ENCODE measurements at places on chromosomes 16 and 17.

DNA sequence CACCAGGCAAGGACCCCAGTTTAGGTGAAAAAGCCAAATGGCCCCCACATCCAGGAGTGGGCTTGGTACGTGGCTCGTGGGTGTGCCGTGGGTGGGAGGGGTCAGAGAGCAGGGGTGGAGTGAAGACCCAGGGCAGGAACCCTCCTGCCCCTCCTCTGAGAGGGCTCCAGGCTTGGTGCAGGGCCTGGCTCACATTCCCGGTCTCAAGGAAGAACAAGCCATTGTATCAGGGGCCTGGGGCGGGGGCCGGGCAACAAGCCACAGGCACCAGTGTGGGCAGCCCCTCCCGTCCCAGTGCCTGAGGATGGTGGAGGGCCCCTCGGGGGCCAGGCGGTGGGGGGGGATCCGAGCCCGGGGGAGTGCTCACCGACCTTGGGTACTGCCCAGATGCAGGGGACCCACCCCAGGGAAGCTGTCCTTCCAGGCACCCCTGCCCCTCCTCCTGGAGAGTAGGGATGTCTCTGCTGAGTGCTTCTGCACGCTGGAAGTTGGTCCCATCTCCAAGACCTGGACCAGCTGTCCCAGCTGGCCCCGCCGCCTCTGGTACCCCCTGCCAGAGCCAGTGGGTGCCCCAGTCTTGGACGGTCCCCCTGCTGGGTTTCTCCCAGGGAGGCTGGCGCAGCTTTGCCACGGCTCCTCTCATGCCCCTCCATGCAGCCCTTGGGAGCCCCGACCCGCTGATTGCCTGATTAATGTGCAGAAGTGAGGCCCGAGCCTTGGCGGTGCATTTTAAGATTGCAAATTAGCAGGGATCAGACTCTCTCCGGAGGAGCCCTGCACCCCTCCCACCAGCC is 83.7 kb downstream of the RTN4RL1 start:
- DNase-seq, result no peak

DNA sequence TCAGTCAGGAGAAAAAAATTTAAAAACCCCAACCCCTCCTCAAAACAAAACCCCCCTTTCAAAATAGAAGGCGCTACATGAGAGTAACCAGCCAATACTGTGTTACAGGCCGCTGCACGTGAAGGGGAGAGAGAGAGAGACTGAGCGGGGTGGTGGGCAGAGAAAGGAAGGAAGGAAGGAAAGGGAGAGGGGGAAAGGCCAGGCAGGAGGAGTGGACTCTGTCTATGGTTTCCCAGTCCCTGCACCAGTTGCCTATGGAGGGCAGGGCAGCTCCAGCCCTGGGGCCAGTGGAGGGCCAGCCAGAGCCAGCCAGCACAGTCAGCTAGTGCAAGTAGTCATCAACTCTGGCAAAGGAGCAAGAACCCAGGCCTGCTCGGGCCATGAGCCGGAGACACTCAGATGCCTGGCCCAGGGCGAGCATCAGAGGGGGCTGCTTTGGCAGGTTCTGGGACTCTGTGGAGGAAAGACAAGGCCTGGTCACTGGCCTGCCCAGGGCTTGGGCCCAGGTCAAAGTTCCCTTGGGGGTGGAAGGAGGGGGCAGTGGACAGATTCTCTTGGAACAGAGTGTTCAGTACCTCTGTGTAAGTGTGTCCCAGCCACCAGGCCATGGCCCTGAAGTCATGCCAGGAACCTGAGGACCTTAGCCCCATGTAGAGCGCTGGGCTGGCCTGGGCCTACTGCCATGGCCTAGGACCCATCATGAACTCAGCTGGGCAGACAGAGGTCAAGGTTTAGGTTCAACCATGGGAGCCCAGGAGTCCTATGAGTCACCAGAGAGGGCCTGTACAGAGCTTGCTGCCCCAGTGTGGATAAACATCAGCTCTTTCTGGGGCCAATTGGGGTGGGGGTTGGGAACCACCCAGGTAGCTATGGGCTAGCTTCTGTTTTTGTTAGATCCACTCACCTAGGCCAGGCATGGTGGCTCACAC is 7.3 kb upstream of the GFOD2 start:
- DNase-seq, result peak; percentile 38

DNA sequence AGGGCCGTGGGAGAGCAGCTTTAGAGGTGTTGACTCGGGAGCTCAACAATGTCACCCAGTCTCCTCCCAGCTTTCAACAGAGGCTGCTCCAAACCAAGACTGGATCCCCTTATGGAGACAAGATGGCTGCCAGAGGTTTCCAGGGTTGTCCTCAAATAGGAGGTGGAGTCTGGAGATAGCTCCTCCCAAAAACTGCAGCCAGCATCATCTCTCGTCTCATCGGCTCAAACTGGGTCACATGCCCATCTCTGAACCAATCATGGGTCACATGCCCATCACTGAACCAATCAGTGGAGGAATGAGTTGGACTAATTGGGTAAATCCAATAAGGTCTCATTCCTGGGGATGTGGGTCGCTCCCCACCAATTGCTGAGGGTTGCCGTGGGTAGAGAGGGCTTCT is 41.1 kb upstream of the C16orf82 start:
- no peak for DNase-seq

DNA sequence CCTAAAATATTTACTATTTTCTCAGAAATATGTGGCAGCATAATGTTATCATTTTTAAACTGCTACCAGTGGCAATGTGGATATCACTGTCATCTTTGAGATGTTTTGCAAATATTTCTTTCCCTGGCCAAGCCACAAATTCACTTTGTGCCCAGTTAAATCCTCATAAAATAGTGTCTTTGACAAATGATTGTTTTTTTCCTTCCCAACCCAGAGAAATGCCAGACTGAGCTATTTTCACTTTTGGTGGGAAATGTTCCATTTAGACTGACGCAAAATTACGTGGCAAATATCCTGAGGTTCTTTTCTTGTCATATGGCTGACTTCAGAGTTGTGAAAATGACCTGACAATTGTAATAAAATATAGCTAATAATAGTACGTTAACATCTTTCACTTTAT is 807.0 kb upstream of the SOX9 start:
- no peak for DNase-seq

DNA sequence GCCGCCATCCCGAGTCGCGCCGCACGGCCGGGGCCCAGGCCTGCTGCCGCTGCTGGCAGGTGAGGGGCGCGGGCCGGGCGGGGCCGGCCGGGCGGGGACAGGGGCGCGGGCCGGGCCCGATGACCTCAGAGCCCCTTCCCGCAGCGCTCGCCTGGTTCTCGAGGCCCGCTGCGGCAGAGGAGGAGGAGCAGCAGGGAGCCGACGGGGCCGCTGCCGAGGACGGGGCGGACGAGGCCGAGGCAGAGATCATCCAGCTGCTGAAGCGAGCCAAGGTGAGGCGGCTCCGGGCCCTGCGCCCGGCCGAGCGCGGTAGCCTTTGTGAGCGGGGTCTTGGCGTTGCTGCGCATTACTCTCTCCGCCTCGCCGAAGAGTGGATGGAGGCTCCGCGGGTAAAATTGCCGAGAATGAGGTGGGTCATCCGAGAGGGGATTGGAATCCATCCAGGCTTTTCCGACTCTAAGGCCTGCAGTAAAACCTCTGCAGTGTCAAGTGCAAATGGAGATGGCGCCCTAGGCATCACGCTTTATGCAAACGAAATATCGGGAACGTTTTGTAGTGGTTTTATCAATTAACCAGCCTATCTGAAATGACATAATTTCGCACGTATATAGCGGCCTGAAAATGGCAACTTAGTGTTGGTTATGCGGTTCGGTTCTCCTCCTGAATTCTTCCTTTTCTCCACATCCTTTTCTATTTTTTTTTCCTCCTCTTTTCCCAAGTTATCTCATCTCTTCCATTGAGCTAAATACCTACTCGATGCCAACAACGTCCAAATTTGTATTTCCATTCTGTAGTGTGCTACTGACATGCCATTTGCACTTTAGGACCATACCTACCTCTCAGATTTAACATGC is 577 bp downstream of the TTC19 start:
- DNase-seq, result peak; percentile 51

GRCh38 chr16:74785031-74785430 is 10.4 kb upstream of the FA2H start:
- no peak for DNase-seq

GRCh38 chr16:89505204-89506112 is 2.7 kb upstream of the SPG7 start:
- DNase-seq, result peak; percentile 98

DNA sequence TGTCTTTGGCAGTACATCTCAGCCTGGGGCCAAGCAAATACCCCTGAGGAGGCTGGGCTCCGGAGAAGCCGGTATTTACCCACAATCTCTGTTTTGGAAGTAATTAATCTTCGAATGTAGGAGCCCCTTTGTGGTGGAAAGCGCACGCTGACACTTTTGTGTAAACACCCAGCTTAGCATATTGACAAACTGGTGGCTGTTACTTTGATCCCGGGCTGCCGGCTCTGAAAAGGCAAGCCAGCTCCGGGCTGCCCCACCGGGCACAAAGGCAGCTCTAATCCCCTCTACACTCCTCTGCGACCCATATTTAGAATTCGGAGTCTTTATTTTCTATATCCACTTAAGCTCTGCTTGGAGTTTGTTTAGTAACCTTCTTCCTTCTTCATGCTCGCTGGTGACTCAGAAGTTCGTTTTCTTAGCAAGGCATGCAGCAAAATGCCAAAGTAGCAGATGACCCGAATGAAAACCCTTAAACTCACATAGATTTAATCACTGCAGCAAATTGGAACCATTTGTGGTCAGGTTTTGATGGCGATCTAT is 144.0 kb upstream of the IRX3 start:
- peak; percentile 76 for DNase-seq

DNA sequence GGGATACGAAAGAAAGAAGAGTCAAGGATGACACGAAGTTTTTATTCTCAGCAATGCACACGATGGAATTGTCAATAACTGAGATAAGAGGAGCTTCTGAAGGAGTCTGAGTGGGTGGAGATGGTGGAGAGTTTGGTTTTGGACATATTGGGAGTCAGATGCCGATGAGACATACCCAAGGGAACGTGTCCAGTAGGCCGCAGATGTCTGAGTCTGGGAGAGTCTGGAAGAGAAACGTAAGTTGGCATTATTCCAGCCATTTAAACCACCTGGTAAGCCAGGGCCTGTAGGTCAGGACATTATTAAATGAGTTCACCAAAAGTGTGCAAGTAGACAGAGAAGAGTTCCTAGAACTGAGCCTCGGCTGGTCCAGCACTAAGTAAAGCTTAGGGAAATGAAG is 478.3 kb upstream of the CDH5 start:
- DNase-seq, result no peak

GRCh38 chr17:35433075-35433894 is 985 bp upstream of the SLFN12 start:
- peak; percentile 99 for DNase-seq

DNA sequence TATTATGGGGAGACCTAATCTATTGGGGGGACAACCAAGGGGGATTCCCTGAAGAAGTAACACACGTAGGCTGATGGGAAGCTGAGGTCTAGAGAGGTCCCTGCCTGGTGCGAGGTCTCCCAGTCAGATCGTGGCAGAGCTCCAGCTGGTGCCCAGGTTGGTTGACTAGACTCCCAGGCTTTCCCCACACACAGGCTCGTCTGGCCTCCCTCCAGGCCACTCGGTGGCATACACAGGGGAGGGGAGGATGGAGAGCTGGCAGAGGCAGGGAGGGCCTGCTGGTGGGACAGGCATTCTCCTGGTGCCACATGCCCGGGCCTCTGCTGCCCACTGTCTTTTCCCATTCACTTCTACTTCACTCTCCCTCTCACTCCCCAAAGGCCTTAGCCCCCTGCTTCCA is 8.5 kb upstream of the SOCS3 start:
- DNase-seq, result no peak

GRCh38 chr16:53846971-53847370 is 143.0 kb downstream of the FTO start:
- DNase-seq, result no peak

- peak; percentile 9 for DNase-seq
Observed at GRCh38 chr17:44400226-44400847, 10.9 kb upstream of the ITGA2B start.

DNA sequence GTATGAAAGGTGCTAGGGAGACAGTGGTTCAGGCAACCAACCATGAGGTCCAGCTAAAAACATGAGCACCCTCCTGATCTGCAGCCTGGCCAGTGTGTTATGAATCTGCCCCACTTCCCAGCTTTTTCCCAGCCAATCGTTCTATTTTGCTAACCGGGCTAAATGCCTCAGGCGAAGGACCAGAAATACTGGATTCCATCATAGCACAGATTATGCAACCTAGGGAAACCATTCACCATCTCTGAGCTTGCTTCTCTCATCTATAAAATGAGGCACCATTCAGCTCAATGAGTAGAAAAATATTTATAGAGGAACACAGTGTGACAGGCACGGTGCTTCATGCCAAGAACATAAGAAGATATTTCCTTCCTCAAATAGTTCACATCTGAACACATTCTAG is 45.2 kb upstream of the NUDT7 start:
- peak; percentile 11 for DNase-seq

DNA sequence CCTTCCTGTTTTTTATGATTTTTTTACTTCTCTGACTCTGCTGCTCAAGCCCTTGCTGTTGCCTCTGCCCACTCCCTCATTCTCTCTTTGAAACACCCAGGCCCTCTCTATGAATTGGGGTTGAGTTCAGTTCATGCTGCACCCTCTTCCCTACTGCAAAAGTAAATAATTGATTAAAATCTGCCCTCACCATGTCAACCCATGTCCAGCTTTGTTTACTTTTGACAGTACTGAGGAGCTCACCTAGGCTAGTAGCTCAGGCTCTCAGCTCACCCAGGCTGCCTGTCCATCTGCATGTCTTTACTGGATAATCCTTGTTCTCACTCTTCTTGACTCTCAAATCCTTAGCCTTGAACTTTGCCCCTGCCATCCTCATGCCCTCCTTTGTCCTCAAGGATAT is 95.2 kb downstream of the SPACA3 start:
- no peak for DNase-seq

DNA sequence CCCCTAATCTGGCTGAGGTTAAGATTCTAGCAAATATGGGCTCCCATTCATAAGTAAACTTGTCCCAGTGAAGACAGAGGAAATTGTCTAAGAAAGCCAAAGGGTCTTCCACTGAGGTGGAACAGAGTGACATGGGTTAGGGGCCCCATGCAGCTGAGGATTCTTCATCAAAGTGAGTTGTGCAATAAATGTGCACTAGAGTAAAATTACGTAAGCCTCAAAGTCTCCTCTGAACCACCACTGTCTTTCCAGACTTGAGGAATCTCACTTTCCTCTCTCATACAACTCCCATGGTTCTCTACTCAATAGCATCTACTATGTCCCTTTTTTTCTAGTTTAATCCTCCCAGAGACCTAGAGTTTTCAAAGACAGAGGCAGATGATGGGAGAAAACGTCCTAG is 132.4 kb downstream of the CA10 start:
- DNase-seq, result no peak

GRCh38 chr17:16511593-16511992 is 19.6 kb upstream of the LRRC75A start:
- DNase-seq, result no peak
